Activated CD4-positive, CD25-positive, alpha-beta regulatory T cell treated with anti-CD3 and anti-CD28 coated beads, Interleukin-2, amount 50 U/mL, for 24 hours (primary cell): ENCODE measurements at places on chromosomes 2 and 18.

DNA sequence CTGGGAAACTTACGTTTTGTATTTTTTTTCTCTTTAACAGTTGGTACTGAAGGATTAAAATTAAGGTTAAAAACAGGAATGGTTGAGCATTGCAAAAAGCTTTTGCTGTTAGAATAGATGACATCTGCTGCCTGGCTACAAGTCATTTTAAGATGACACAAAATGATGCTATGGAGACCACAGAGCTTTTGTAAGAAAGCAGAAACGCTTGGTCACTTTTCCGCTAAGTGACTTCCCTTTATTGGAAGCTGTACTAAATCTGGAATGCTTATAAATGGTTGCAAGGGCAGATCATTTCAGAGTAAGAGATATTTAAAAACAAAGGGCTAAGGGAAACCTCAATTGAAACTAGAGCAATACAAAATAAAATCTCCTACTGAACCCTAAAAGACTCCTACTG, 544.0 kb downstream of the STK39 start:
- no peak for ATAC-seq

GRCh38 chr18:38576349-38576748, 1010.8 kb upstream of the CELF4 start:
- ATAC-seq, result no peak

DNA sequence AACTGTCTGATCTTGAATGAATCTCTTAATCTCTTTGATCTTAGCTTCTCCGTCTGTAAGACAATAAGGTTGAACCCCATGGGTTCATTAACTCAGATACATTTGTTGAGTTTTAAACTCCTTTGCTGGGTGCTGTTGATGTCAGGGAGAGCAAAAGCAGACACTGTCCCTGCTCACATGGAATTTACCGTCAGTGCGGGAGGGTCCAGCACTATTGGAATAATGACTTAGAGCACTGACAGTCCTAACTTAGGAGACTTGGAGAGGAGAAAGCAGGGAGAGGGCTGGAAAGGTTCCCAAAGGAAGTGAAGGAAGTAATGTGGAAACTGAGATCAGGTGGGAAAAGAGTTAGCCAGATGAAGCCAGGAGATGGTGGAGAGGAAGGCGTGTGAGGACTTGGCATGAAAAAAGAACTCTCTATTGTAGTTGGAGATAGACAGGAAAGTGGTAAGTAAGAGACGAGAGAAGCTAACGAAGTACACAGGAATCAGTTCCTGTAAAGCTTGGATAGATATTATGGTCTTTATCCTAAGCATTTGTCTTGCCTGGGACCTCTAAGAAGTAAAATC, 141.4 kb upstream of the SERTAD2 start:
- ATAC-seq, result no peak

DNA sequence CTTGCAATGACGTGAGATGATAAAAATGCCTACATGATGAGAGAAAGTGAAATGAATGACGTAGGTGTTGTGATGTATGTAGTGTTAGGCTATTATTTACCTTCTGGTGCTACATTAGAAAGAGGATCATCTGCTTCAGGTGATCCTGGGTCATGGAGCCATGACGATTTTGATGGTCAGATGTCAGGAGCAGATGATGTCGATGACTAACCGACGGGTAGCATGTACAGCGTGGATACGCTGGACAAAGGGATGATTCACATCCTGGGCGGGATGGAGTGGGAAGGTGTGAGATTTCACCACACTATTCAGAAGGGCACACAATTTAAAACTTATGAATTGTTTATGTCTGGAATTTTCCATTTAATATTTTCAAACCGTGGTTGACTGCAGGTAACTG, 43.5 kb upstream of the ACVR1C start:
- ATAC-seq, result no peak

- no peak for ATAC-seq
These were observed 173.5 kb downstream of the TCF4 start for GRCh38 chr18:55414475-55414874.
